ENCODE measurements at places on chromosomes 2 and 18. TPM values are rescaled to one million over a fixed set of nuclear protein-coding genes. Genes with fewer than 3 reads are reported as not detected.

Gene SPEG
- total RNA-seq: 14.2 TPM

DNA sequence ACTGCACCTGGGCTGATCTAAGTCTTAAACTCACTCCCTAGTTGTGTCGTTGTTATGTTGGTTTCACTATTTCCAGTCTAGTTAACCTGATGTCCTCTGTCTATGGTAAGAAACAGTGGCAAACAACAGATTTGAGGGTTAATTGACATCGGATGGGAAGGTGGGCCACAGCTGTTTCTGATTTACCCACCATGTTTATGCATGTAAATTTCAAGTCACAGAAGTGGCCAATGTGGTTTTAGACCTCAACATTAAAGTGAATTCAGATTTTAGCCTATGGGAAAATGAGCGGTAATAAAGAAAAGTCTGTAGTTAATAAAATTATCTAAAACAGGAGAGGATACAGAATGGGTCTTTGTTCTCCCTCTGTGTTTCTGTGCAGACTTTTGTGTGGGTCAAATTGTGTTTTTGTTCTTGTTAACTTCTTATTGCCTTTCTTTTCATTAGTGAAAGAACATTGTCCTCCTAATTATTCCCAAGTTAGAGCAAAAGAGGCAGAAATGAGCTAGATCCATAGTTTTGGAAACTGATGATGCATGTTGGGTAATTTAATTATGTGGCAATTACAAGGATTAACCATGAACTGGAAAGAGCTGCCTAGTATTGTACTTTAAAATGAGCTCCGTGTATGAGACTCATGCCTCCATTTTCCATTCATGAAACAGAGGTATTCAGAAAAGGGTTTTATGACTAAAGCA, 83.2 kb downstream of the LAMA3 start:
- no peak for DNase-seq

GRCh38 chr2:217806482-217806765, 196.4 kb downstream of the TNS1 start:
- no peak for DNase-seq

DNA sequence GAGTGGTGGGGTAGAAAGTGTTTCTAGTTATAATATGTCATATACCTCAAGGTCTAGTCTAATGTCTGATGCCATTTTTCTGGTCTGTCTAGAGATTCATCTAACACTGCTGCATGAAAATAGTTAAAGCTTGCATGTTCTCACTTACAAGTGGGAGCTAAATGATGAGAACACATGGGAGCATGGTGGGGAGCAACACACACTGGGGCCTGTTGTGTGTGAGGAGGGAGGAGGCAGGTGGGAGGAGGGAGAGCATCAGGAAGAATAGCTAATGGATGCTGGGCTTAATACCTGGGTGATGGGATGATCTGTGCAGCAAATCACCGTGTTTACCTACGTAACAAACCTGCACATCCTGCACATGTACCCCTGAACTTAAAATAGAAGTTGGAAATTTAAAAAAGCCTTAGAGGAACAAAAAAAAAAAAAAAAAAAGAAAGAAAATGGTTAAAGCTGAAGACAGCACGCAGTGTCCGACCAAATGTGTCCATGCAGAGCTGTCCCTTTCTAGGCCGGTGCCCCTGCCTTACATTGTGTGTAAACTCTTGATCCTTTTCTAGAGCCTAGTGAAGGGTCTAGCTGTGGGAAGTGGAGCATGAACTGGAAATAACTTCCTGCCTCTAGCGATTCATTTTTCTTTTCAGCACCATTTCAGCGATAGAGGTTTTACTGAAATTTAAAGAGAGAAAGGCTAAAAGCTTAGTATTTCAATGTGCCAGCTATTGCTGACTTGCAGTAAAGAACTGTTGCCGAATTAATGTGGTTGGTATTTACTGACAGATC, 94.0 kb downstream of the FMNL2 start:
- no peak for DNase-seq

Measured in occipital lobe (tissue), 3 donors.